ENCODE measurements at places on chromosomes 3 and 15.

- no peak for DNase-seq
Measured at GRCh38 chr3:38003817-38004414, 13.3 kb downstream of the VILL start.

DNA sequence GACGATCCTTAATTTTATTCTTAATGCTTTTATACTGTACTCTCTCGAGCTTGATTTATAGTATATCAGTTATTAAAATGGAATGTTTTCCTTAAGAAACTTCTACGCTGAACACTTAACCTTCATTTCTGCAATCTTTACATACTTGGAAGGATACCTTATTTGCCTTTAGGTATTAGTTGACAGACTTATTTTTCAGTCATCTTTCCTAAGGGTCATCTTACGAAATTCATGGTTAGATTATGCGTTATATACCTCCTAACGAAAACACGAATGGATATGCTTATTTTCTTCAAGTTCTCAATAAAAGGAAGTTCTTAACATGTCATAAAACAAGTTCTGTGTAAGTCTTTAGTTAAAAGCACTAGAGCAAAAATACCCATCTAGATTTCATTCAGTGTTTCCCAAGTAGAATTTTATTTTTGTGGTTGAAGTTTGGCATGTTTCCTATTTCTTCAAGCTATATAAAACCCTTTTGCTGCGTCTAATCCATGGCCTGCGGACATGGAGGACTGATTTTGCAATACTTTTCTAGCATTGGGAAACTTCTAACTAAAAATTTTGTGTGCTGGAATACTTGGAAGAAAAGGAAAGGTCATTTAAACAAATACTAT, 231.3 kb downstream of the TP63 start:
- no peak for DNase-seq

- no peak for DNase-seq
Measured at GRCh38 chr3:72379500-72380187, 468.6 kb downstream of the SHQ1 start.

GRCh38 chr3:180804916-180805315, 107.6 kb upstream of the FXR1 start:
- DNase-seq: no peak

GRCh38 chr15:26101443-26101842, 238.3 kb upstream of the ATP10A start:
- no peak for DNase-seq

GRCh38 chr3:62281726-62282125, 91.6 kb downstream of the FEZF2 start:
- no peak for DNase-seq

DNA sequence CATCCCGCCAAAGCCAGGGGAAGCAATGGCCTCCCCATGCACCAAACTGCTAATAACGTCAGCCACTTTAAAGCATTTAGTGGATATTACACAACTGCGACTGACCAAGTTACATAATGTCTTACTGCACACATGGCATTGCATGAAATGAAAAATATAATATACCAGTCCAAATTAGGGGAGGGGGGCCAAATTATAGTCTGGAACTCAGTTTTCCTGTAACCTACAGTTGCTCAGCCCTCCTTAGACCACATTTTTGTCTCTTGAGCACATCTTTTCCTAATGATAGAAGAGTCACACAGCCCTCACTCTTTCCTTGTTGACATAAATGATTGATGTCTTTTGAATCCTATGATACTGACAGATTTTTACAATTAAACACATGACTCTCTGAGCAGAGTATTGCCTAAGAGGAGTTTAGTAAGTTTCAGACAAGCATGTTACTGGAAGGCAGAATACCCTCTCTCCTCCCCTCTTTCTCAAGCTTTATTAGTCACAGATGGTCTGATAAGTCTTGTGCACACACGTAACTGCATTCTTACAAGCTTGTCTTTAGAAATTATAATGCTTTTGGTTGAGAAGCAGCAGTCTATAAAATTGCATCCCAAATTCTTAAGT, 1.1 kb upstream of the PLD1 start:
- DNase-seq: peak; percentile 94

DNA sequence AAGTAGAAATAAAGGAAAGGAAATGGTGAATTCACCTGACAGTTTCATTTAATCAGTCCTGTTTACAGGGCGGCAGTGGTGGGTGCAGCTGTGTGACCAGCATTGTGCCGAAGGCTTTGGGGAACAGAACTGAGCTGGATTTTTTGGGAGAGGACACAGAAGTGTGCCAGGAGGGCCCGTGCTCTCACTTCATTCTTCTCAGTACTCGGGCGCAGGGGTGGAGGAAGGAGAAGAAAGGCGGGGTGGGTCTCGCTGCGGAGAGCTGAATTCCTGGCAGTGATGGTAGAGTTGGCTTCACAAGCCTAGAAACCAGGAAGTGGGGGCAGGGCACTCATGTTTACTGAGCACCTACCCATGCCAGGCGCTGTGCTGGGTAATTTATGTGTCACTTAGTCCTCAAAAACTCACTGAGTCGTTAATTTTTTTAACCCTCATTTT, 64.6 kb downstream of the CRTC3 start:
- peak; percentile 73 for DNase-seq

DNA sequence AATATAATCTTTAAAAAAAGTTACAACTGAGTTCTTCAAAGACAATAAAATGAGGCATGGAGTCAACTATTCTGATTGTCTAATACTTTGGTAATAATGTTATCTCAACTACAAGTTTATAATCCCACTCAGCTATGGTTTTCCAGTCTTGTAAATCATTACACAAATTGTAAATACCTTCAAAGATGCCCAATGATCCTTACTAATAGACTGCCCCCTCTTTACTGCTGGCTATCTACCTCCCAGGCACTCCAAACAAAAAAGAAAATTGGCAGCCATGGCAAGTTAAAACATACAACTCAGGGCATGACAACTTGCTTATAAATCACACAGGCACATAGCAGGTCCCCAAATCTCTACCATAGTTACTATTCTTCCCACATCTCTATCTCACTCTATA, 58.5 kb downstream of the ZNF280D start:
- DNase-seq: no peak

GRCh38 chr15:35141743-35142471, 56.8 kb upstream of the NANOGP8 start:
- DNase-seq: no peak

DNA sequence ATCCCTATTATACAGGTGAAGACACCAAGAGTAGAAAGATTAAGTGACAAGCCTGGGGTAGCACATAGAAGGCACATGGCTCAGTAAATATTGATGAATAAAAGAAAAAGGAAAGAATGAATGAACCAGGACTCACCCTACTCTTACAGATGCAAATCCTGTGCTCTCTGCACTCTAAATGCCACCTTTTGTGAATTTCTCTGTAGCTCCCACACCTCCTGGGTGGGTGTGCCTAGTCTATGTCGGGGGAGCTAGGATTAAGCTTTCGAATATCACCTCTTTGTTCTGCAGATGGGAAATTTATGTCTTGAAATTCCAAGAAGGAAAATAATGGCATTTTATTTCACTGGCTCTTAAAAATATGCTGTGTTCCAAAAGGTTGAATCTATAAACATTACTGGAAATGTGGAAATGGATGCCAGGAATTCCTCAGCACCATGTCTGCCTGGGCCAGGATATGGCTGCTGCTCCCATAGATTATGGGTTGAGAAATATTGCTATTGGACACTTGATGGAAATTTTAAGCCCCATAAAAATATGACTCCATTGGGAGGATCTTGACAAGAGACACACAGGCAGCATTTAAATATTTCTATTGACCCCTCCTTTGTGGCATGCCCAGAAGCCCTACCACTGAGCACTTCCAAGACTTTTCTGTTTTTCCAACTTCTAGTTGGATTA, 43.3 kb downstream of the CCNB2 start:
- no peak for DNase-seq

DNA sequence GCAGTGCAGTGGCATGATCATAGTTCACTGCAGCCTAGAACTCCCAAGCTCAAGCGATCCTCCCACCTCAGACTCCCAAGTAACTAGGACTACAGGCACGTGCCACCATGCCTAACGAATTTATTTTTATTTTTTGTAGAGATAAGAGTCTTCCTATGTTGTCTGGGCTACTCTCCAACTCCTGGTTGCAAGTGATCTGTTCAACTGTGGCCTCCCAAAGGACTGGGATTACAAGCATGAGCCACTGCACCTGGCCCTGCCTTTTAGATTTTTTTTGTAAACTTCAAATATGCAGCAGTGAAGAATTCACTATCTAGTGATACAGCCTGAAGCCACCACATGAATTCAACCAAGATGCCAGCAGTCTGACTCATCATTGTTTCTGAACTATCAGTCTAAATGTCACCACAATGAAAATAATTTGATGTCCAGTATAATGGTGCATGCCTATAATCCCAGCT, 32.7 kb downstream of the UBXN7 start:
- no peak for DNase-seq

- DNase-seq: no peak
Measured at GRCh38 chr3:133548090-133548489, 25.4 kb upstream of the CDV3 start.

DNA sequence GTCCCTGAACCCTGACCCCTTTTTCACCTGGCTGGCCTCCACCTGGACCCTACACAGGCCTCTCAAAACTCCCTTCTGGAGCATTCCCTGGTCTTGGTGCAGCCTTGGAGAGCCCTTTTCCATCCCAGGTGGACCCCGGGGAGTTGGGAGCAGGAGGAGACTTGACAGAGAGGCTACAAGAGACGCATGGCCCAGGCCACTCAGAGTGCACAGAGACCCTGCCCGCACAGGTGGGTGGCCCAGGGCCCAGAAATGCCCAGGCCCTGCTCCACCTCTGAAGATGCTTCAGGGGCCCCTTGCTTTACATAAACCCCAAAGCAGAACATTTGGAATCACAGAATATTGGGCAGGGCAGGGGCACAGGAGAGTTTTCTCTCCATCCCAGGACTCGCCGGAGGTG, 34.4 kb downstream of the CYP11A1 start:
- DNase-seq: no peak

DNA sequence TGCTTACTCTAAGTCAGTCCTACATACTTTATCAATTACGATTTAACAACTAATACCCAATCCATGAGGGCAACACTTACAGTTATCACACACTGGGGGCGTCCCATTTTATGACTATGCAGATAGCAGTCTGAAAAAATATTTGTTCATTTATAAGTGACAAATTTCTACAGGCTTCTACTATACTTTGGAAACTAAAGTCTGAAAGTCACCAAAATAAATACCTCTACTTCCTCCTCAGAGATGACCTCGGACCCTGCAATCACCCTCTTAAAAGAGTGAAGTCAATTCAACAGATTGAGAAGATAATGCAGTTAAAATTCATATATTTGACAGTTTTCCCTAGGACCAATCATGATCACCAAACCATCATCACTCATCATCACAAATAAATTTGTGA, 76.6 kb downstream of the GSK3B start:
- DNase-seq: no peak

All from suppressor macrophage (primary cell).